IMR-90 (cell line): ENCODE measurements at places on chromosomes 4 and X.

DNA sequence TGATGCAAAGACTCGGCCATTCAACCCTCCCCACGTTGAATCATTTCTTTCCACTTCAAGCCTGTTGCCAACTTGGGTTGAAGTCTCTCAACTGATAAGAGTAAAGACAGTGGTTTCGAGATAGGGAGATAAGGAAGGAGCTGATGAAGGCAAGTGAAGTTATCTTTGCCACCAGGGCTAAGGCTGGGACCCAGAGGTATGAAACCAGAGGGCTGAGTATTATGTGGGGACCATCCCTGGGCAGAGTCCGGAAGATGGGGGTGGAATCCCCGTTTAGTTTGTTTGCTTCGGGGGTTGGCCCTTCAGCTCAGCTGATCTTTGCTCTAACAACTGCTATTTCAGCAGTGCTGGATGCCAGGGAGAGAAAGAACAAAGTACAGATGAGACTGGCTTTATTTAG is 2.3 kb upstream of the XPNPEP2 start:
- no peak for DNase-seq

DNA sequence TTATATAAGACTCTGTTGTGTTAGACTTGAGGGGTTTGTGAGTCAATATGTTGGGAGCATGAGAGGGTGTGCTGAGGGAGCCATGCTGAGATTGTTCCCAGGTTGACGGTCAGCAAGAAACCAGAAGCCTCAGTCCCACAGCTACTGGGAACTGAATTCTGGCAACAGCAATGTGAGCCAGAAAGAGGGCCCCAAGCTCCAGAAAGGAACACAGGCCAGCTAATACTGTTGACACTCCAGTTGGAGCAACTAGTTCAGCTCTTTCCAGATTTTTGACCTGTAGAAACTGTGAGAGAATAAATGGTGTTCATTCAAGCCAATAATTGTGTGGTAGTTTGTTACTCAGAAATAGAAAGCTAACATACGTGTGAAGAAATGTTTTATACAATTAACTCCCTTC is 17.1 kb downstream of the ADH1A start:
- DNase-seq = no peak

DNA sequence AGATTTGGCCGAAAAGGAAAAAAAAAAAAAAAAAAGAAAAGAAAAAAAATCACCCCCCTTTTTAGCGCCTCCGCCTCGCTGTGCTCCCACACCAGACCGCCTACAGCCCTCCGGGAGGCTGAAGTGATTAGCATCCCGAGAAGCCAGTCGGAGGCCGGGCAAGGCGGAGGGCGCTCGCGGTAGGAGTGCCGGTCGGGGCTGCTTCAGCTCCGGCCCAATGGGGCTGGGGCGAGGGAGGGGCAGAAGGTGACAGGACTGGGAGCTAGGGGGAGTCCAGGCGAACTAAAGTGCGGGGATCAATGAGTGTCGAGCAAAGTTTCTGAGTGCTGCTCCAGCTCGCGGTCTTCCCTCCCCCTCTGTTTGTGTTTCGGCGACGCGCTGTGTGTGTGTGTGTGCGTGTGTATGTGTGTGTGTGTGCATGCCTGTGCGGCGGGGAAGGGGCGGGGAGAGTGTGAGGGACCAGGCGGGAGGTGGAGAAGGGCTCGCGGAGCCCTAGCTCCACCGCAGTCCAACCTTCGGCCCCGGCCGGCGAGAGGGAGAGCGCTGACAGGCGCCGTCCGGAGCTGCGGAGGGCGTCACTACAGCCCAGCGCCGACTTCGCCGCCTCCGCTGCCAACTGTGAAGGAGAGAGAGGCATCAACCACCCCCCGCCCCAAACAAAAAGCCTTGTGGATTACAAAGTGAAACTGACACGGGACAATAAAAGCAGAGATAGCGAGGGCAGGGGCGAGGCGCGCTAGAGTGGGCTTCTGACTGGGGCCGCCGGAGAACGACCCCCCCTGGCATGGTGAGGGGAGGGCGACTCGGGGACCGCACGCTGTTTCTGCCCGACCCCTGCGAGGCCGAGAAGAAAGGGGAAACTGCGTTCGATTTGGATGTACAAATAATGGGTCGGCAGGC is at the start of gene FAT4:
FAT4 (plus strand) TSS at position 280 of the 900 bp plus-strand sequence. CDS start 1,457 bp downstream, outside the sequence.
- DNase-seq = peak; percentile 97

DNA sequence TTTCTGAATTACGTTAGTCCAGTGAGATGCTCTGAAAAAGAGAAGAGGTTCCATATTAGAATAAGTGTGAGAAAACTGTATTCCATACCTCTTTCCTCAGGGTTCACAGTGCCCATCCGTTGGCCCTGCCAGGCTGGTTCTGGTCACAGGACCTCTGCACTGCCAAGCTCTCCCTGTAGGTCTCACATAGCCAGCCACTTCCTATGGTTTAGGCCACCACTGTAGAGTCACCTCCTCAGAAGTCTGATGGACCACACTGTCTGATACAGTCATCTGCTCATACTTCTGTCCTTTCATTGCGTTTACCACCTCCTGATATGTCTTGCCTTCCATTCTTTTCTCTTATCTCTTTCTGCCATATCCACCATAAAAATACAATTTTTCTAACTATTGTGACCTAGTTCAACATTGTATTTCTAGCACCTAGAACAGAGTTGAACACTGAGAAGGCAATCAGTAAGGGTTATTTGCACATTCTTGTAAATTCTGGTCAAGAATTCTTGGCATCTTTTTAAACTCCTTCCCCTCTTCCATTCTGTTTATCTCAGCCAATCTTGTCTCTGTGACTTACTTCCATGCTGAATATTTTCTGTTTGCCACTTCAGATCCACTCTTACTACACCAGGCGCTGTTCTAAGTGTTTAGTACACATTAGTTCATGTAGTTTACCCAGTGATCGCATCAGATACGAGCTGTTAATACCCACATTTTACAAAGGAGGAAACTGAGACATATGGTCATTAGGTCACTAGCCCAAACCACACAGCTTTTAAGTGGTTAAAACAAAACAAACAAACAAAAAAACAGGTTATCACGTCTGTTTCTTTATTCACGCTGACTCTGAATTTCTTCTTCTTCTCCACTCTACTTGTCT is 125.6 kb downstream of the CBR4 start:
- DNase-seq = no peak

DNA sequence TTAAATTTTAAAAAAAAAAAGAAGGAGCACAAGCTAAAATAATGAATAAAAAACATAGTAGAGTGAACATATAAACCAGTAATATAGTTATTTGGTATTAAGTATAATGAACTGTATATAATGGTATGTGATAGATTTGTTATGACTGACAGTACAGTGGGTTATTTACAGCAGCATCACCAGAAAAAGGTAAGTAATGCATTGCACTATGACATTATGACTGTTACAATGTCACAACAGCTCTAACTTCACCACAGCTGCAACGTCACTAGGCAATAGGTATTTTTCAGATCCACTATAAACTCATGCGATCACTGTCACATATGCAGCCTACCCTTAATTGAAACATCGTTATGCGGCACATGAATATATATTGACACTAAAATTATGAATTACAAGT is 72.5 kb downstream of the COX7B2 start:
- DNase-seq = no peak

DNA sequence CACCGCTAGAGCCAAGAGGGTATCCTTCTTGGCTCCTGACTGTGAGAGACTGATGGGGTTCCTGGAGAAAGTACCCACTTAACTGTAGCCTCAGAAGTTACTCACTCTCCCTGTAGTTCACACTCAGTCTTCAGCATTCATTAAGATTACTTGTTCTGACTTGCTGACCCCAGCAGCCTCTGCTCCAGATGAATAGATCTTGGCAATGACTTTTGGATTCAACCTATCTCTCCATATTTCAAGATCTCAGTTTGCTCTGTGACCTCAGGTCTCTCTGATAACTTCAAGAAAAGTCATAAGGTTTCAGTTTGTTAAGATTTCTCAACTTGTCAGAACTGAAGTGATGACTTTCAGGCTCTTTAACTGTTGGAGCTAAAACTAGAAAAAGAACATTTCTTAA is 825.6 kb downstream of the PCDH7 start:
- DNase-seq = no peak

DNA sequence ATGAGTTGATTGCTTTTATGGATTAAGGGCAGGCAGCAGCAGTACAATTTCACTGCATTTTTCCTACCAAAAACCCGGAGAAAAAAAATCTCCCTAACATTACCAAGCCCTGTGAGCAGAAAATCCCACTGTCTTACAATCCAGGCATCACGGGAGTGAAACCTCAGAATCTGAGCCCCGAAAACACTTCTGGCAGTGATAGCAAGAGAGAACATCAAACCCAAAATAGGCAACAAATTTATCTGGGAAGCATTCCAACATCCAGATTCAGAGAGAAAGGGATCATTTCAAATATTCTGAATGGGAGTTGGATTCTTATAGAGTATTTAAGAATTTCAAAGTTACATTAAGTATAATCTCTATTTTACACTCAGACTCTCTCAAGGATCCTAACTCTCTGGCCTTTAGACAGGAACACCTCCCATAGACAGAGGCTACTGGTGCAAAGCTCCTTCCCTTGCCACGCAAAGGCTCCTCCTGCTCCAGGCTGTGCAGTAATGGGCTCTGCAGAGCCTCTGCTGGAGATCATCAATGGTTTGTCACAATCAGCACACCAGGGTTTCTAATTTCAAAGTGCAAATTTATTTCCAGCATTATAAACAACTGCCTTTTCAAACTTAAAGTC is 256.9 kb downstream of the PARM1 start:
- DNase-seq = no peak

GRCh38 chr4:52244848-52245247 is 193.7 kb downstream of the SPATA18 start:
- no peak for DNase-seq

- DNase-seq = peak; percentile 99
Measured at GRCh38 chr4:114015444-114015899, 36.0 kb upstream of the ARSJ start.
